ENCODE measurements at places on chromosomes 12 and 14.
A peak's percentile ranks its signal among the peaks of the same experiment; 100 is the strongest.

DNA sequence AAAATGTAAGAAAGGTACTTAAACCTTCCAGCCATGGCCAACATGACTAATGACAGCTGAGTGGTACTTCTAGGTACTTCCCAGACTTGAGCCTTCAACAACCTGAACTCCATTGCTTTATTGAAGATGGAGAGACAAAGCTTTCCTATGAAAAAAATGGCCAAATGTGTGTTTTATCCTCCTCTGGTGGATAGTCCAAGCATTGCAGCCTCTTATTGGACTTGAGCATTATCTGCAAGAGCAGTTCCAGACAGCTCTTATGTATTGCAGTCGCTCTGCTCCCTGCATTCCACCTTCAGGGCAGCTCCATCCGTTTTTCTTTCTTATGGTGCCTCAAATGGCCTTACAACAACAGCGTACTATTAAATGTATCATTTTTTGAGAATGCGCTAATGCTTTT, 588.2 kb downstream of the NRXN3 start:
- no peak for DNase-seq

GRCh38 chr12:2495417-2496112, 299.2 kb upstream of the FKBP4 start:
- peak; percentile 27 for DNase-seq

DNA sequence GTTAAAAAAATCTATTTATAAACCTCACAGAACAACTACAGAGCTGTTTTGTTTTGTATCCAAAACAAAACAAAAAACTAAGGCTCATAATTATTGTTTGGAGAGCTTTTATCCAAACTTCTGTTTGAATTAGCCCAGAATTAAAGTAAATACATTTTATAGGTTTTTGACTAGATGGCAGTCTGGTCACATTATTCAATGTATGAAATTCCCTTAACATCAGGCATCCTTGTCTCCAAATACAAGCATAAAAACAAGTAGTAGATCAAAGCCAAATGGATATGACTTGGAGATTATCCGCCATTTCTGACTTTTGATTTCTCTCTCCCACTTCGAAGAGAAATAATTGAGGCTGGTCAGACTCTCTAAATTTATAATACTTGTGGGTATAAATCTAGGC, 63.5 kb downstream of the SLC38A1 start:
- DNase-seq, result no peak

- no peak for DNase-seq
These were observed 8.6 kb upstream of the GPR68 start for GRCh38 chr14:91252871-91253794.

GRCh38 chr12:115320451-115320850, 636.5 kb upstream of the TBX3 start:
- DNase-seq, result no peak

DNA sequence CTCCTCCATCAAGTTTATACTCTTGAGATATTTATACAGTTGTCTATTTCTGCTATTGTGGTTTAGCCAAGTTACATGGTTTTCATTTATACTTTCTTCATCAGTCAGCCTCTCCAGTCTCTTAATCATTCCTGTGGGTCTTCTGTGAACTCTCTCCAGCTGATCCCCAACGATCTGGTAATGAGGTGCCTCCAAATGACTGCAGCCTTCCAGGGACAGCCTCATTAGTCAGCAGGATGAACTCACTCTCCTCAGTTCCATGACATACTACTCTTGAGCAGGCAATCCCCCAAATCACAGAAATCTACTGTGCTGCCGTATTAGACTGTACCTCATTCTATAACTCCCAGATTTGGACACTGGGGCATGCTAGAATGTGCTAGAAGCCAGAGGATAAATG, 15.3 kb downstream of the AREL1 start:
- DNase-seq, result peak; percentile 49

DNA sequence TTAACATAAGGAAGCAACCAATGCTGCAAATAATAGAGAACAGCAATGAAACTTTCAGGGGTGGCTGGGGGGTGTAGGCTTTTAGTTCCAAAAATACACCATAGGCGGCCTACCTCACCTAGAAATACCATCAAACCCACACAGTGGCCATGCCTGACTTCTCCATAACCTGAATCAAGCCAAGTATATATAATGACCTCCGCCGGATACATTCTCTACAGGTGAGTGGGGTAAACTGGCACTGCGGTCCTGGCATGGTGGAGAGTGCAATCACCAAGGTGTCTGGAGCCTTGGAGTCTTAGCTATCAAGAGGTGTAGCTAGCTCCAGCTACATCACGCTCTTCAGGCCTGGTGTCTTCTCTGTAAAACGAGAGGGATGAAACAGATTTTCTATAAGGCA, 1.2 kb downstream of the ZBTB25 start:
- DNase-seq, result no peak

DNA sequence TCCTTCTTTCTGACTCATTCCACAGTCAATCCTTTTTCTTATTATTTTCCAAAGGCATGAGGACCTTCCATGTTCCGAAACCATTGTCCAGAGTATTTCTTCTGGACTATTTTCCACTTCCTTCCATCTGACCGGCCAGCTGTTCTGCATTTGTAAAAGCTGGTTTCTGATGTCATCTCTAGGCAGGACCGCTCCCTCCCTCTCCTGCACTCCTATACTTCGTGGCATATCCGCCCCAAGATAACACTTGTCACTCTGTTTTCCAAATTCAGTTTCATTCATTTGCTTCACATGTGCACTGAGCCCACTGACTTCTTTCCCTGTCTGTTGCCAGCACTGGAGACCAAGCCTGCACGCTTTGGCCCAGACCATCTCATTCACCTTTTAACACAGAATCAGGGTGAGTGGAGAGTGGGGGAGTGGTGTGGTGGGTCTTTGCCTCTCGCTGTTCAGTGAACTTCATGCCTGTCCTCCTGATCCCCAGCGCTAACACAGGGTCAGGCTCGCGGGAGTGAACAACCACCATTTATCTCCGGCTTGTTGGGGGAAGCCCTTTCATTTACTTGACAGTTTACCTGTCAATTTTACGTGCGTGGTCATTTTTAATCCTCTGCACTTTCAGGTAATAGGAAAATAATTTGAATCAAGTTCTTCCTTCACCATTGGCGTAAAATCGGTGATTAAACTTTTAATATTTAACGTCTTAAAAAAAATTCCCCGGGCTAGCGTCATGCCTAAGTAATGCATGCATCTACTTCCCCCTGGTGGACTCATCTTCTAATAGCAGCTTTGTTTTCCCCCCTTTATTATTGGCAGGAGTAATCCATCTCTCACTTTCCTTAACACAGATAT, 52.5 kb downstream of the C12orf75 start:
- DNase-seq, result peak; percentile 55

GRCh38 chr12:83389237-83389996, 702.7 kb downstream of the TMTC2 start:
- no peak for DNase-seq

DNA sequence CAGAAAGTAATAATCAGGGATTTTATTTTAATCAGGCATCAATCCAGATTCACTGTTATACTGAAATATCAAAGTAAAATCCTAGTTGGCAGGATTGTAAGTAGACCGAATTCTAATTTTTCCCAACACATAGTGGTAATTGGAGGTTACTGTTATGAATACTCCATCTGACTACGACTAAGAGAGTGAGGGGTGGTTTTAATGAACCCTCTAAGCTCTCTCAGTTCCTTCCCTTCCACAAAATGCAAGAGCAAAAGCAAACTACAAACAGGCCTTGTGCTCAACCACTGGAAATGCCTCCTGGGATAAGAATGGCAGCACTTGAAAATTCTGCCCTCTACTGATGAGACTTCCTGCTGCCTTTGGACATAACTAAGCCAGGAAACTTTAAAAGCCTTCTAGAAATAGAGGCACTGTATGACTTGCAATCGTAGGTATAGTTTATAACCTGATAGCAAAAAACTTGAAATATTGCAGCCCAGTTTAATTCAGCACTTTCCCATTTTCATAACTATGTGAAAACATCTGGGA, 184.8 kb downstream of the SLC16A7 start:
- DNase-seq, result peak; percentile 11

GRCh38 chr14:95758331-95758730, 44.4 kb upstream of the TCL1A start:
- DNase-seq, result no peak

GRCh38 chr14:90536511-90537191, 139.8 kb downstream of the CALM1 start:
- no peak for DNase-seq

DNA sequence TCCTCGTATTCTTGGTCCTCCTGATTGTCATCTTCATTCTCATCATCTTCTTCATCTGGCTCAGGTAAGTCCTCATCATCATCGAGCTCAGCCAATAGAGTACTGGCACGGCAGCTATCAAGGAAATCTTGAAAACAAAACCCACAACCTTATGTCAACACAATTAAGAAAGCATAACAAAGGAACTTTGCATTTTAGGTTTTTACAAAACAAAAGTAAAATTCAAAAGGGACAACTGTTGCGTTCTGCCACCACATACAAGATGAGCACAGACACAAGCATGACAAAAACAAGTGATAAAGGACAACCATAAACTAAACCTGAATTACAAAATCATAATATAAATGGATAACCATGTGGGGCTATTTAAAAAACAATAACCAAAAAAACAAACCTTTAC, 84.7 kb downstream of the HECTD1 start:
- DNase-seq, result no peak

DNA sequence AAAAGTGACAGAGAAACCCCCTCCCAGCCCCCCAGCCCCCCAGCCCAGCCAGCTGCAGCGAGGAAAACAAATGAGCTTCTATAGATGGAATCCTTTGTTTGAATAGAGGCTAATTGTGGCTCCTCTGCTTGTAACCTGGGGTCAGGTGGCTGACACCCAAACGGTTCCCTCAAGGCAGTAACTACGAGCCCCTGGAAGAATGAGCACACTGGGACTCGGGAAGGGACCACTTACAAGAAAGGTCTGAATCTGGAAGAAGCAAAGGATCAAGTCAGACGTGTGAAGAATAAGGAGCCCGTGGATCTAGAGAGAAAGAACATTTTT, 108.7 kb upstream of the FUT8 start:
- no peak for DNase-seq

DNA sequence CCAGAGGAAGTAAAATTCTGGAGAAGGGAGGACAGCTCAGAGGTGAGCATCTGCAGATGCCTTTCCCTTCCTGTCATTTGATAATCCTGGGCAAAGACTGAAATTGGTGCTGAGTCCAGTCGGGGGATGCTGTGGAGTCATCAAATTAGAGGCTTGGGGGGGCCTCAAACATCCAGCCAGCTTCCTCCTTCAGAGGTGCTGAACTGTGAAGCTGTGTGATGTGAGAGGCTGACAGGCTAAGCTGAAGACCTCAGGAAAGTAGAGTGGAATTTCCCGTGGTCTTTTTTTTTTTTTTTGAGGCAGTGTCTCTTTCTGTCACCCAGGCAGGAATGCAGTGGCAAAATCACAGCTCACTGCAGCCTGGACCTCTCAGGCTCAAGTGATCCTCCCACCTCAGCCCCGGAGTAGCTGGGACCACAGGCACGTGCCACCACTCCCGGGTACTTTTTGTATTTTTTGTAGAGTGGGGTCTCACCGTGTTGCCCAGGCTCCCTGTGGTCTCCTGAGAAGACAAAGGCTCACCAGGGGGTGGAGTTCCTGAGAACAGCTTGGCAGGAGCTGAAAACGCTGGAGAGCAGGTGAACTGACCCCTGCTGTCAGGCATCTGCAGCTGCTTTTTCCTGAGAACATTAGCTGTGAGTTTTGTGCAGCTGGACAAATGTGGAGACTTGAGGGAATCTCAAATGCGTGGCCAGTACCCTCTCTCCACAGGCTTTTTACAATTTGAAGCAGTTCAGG, 6.1 kb upstream of the TCL1B start:
- no peak for DNase-seq

DNA sequence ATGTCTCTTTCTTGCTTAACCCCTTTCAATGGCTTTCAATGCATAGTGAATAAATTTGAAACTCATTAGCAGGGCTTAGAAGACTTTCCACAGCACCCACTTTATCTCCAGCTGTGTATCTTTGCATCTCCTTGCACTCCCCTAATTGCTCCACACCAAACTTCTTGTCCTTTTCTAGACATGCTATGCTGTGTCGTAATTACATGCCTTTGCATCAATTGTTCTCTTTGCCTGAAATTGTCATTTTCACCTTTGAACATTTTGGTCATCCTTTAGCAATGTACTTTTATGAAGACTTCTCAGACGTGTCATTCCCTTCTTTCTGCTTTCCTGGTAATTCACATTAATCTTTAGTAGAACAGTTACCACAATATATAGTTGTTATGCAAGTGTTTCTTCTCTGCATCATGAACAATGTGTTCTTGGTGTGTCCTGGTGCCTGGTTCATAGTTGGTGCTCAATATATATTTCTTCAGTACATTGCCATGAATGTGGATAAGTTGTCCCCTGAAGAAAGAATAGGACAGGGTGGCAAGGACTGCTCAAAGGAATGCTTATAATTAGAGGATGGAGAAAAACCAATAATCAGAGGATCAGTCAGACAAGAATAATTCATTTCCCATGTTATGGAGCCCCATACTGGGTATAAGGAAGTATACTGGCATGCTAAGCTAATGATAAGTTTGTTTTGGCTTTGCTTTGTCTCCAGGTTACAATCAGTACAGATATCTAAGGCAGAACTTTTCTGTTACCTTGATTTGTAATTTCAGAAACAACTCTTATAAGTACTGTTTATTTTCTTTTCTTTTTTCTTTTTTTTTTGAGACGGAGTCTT, 27.2 kb downstream of the ARF6 start:
- no peak for DNase-seq

DNA sequence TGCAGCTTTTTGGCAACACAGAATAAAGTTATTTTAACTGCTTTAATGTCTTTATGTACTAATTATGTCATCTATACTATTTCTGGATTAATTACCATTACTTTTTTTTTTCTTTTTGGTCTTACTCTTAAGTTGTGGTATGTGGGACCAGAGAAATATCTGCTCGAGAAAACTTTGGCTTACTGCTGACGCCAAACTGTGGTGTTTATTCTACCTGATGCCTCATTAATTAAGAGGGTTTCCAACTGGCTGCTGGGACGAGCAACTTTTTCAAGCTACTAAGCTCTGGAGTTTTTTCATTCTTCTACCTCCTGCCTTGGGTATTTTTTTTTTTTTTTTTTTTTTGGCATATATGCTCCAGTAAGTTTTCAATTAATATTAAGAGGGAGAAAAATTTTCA, 1257.5 kb downstream of the FSCB start:
- DNase-seq, result no peak

GRCh38 chr14:53509276-53510244, 356.4 kb upstream of the DDHD1 start:
- DNase-seq, result no peak

- DNase-seq, result peak; percentile 4
These were observed 748.8 kb downstream of the C12orf50 start for GRCh38 chr12:87280356-87280755.

GRCh38 chr14:70087380-70087697, 101.4 kb downstream of the SLC8A3 start:
- DNase-seq, result no peak

GRCh38 chr12:108689314-108690190, 41.8 kb downstream of the CORO1C start:
- DNase-seq, result peak; percentile 86

All from inflammatory macrophage treated with lipopolysaccharide for 4 hours (primary cell).